Stimulated activated CD4-positive, alpha-beta T cell treated with anti-CD3 and anti-CD28 coated beads, TNF-alpha, amount 100 ng/mL, for 48 hours (primary cell): ENCODE measurements at places on chromosomes 13 and 19.
A peak's percentile ranks its signal among the peaks of the same experiment; 100 is the strongest.

DNA sequence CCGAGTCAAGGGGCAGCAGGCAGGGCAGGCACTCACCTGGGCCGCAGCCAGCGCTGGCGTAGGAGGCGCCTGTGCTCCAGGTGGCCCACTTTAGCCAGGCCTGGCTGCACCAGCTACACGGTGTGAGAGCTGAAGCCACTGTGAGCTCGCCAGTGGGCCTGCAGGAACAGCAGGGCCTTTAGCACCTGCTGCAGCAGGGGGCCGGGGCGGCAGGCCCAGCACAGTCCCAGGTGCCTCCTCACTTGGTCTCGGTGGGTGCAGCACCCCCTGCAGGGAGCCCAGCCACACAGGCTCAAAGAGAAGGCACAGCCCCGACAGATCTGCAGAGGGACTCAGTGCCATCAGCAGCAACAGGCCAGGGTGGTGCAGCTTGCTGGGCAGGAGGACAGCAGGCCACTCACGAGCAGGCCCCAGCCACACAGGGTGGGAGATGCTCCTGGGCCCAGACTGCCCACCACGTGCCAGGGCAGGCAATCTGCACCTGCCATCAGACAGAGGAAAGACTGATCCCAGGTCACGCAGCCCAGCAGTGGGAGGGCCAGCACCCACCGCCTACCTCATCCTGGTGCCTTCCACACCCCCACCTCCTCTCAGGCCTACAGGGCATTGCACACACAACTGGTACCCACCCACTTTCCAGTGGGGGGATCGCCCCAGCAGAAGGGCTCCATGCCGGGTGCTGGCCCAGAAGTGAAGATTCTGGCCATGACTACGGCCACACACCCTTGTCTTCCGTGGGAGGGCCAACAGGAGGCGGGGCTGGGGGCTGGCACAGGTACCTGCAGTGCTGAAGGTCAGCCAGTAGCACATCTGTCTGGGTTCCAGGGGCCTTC lies 15.8 kb downstream of the ARHGAP33 start:
- no peak for DNase-seq

- no peak for DNase-seq
Measured at GRCh38 chr19:8250596-8250995, 41.4 kb downstream of the CERS4 start.

GRCh38 chr19:16369664-16370576 lies 45.3 kb downstream of the KLF2 start:
- no peak for DNase-seq

DNA sequence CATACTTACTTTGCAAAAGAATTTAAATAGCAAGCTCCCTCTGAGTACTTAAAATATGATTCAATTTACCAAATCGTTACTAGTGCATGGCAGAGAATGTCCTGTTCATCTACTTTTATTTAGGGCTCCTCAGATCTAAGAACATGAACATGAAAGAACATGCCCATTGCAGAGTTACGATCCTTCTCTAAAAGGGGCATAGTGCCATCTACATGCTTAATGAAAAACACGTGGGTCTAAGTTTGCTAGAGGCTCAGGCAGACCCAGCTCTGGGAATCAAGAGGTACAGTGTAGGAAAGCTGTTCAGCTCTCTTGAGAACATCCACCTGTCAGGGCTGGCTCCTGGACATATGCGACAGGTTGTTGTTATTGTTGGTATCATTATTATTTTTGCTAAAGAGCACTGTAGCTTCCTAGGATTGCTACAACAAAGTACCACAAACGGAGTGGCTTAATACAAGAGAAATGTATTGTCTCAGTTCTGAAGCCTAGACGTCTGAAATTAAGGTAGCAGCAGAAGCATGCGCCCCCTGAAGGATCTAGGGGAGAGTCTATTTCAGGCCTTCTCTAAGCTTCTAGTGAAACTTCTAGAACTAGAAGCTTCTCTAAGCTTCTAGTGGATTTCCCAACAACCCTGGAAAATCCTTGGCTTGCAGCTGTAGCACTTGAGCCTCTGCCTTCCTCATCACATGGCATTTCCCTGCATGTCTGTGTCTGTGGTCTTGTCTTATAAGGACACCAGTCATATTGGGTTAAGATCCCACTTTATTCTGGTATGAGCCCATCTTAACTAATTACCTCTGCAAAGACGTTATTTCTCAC lies 133.9 kb downstream of the DCT start:
- no peak for DNase-seq

- DNase-seq = no peak
Measured at GRCh38 chr13:80840316-80840976, 499.5 kb upstream of the SPRY2 start.

- no peak for DNase-seq
Measured at GRCh38 chr19:33488826-33489225, 32.8 kb downstream of the PEPD start.

DNA sequence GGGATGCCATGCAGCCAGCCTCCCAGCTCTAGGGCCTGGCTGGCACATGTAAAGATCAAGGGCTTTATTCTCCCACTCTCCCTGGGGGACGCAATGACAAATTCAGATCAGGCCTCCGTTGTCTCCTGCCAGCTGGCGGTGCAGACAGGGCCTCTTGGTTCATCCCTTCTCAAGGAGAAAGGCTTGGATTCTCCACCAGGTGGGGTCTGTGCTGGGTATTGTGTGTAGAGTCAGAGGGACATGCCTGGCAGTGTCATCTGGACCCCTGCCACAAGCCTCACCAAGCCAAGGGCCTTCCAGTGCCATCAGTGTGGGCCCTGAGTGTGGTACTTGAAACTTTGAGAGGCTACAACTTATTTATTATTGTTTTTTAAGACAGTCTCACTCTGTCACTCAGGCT lies 8.4 kb upstream of the PTPRS start:
- no peak for DNase-seq

DNA sequence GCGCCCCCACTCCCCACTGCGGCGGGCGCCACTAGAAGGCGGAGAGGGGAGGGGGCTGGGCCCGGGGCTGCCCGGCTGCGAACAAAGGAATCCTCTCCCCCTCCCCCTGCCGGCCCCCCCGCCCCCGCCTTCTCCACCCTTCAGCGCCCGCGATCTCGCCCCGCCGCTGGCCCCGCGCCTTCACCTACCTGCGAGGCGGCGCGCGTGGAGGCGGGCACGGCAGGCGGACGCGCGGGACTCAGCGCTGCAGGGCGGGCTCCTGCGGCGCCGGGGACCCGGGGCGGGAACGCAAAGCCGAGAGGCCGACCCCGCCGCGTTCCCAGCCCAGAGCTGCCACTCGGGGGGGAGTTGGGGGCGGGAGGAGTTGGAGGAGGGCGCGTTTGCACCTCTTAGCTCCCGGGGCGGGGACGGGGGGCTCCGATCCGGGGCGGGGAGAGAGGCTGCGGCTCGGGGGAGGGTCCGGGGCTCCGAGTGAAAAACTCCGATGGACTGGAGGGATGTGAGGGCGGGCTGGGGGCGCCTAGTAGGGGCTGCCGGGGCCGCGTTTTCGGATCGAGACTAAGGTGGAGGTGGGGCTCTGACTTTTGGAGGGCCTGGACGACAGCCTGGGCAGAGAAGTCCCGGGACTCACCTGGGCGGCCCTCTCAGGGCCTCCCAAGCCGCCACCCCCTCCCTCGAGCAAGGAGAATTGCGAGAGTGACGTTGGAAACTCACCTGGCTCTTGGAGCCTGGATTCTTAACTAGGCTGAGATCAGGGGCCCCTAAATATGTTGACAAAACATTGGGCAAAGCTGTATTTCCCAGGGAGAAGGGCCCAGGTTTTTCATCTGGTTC lies at the start of gene FBN3:
Gene FBN3 (minus strand): TSS at position 332 of the 834 bp plus-strand sequence. CDS start 2,112 bp downstream, outside the sequence.
- DNase-seq = no peak

GRCh38 chr19:21835810-21836444 lies at the start of gene ZNF43:
TSS of gene ZNF43 (minus strand) at chr19:21836182. CDS start at chr19:21836038, 144 bp downstream.
- DNase-seq = peak; percentile 89

- DNase-seq = no peak
Measured at GRCh38 chr13:113917594-113918371, 53.9 kb upstream of the GAS6 start.

DNA sequence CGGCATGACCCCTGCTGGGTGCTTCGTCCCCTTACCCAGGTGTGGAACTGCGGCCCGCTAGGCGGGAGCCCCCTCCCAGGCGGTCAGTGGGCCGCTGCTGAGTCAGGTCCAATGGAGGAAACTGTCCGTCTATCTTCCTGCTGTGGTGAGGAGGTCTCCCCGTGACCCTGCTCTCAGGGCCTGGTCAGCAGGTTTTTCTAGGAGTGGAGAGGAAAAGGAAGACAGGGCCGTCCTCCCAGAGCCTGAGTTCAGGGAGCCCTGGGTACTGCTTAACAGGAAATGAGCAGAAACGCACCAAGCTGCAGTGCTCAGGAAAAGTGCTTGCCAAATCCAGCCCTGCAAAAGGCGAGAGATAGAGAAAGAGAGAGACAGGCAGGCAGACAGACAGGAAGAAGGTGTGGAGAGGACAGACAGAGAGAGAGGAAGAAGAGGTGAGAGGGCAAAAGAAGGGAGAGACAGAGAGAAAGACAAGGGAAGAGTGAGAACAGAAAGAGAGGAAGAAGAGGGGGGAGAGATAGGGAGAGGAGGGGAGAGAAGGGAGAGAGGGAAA lies 10.3 kb downstream of the SH3GL1 start:
- no peak for DNase-seq

DNA sequence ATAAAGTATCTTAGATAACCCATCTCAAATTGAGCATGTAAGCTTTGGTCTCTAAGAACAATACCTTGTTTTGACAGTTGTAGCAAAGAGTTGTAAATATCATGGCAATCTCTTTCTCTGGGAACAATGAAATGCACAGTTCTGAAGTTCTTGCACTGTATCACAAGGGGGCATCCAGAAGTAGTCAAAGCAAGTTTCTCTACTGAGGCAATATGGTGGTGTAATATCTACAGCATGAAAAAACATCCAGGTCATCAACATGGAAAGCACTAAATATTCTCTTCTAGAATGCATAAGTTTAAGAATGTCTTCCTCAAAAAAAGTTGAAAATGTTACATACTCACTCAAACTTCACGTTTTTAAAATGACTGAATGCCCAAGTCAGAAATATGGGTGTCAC lies 19.6 kb downstream of the MTMR6 start:
- no peak for DNase-seq

- DNase-seq = no peak
Measured at GRCh38 chr19:7559102-7559501, 23.6 kb downstream of the PNPLA6 start.

- DNase-seq = no peak
Measured at GRCh38 chr19:23571175-23571574, 115.8 kb downstream of the ZNF675 start.

- DNase-seq = peak; percentile 72
Measured at GRCh38 chr19:41263042-41263849, 926 bp upstream of the HNRNPUL1 start.

DNA sequence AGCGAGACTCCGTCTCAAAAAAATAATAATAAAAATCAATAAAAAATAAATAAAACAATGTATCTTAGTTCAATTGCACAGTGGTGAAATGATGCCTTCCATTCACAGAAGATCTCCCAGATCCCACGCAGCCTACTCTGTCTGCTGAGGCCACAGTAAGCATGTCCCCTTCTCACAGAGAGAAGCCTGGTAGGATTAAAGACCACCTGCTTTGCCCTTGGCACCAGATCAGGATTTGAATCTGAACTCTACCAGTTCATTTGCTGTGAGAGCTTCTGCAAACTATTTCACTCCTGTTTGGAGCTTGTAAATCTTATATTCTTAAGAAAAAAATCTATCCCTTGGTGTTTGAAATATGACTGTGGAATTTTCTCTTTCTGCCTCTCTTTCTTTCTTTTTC lies 2.2 kb upstream of the SLC7A1 start:
- no peak for DNase-seq

- no peak for DNase-seq
Measured at GRCh38 chr13:43492745-43493144, 294.0 kb downstream of the ENOX1 start.

DNA sequence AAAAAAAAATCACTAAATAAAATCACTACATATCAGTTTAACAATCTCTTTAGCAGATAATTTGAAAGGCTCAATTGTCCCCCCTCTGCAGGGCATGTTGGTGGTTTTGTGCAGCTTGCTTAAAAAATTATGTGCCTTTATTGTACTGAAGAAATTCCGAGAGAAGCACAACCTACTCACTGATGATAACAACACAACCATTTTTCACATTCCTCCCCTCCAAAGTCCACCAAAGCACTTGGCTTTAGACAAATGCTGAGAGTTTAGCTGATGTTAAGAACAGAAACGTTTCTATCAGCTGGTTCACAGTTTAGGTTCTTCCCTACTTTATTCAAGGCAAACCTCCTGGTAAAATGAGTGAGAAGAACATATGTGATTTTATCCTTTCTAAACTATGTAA lies 923 bp downstream of the DOCK9 start:
- no peak for DNase-seq

GRCh38 chr13:96904232-96904631 lies 90.0 kb downstream of the OXGR1 start:
- DNase-seq = no peak

DNA sequence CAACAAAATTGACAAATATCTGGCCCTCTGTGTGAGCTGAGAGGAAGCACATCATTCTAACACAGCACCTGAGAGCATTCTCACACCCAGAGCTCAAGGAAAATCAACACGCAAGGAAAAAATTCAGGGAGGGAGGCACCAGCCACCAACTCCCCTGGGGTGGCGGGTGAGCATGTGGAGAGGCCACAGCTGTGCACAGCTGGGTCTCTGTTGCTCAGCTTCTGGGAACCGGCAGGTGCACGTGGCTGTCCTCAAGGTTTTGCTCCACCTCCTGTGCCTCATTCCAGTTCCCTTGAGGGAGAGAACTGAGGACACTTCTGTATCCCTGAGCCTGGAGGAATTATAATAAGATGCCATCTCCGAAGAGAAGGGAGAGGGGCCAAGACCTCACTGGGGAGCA lies 134.0 kb downstream of the USP12 start:
- DNase-seq = no peak

- DNase-seq = no peak
Measured at GRCh38 chr19:2594319-2594718, 108.2 kb downstream of the GNG7 start.

DNA sequence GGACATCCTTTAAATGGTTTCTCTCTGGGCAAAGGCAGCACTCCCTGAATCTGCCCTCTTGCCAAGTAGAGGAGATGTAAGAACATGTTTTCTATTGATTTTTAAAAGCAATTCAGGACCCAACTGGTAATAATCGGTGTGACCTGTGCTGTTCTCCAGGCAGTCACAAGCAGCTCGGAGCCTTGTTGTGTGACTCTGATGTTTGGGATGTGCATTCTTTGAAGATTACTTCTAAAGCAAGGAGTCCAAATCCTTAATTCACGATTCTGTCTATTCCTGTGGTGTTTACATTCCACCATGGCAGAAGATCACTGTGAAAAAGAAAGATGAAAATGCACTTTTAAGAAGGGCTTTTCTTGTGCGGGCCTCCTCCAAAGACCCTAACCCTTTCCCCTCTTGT lies 122.3 kb upstream of the ZNF536 start:
- no peak for DNase-seq

DNA sequence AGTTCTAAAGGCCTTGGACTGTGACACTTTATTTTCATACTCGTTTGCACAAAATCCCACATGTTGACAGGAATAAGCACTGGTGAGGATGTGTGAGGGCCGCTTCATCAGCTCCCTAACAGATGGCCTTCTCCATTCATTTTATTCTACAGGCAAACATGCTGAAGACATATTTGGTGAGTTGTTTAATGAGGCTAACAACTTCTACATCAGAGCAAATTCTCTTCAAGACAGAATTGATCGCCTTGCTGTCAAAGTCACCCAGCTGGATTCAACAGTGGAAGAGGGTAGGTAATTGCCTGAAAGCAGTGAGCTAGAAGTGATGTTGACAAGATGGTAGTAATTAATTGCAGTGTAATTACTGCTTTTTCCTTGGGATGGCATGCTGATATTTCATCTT lies 95.7 kb downstream of the GPR12 start:
- DNase-seq = no peak

- no peak for DNase-seq
Measured at GRCh38 chr13:74162782-74163181, 28.6 kb upstream of the KLF12 start.

GRCh38 chr13:49374585-49375290 lies 69.1 kb downstream of the CAB39L start:
- DNase-seq = no peak
